WTC11 (cell line): ENCODE measurements at places on chromosomes 7 and 10.

GRCh38 chr7:131733604-131734003, 177.2 kb upstream of the PODXL start:
- H3K4me3 ChIP-seq = no peak overlapping the region
- H3K27ac ChIP-seq = no peak overlapping the region
- H3K27me3 ChIP-seq = peaks cover 4% of the 10 kb centered on the region; the same call in 1 of the 2 replicates
- H3K36me3 ChIP-seq = peaks cover 4% of the 10 kb centered on the region
- H3K4me1 ChIP-seq = peaks cover 29% of the 10 kb centered on the region
- no peak for DNase-seq

GRCh38 chr7:73983437-73984164, 44.4 kb upstream of the ELN start:
- no peaks in the 10 kb centered on the region for H3K36me3 ChIP-seq
- no peaks in the 10 kb centered on the region for H3K4me1 ChIP-seq
- no peak overlapping the region for H3K4me3 ChIP-seq
- H3K27me3 ChIP-seq = no peaks in the 10 kb centered on the region; the same call in 1 of the 2 replicates
- no peak overlapping the region for H3K27ac ChIP-seq

DNA sequence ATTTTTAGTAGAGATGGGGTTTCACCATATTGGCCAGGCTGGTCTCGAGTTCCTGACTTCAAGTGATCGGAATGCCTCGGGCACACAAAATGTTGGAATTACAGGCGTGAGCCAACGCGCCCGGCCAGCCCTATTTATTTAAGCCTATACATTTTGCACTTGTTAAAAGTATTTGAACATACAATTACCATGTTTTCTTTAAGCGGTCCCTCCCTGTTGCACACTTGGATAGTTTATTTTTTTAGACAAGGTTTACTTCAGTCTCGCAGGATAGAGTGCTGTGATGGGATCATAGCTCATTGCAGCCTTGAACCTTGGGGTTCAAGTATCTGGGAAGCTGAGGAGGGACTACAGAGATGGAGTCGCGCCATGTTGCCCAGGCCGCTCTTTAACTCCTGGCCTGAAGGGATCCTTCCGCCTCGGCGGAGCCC, 35.7 kb upstream of the SRRM3 start:
- peak overlapping the region; percentile 99 for H3K27ac ChIP-seq
- peaks cover 38% of the 10 kb centered on the region for H3K4me1 ChIP-seq
- H3K36me3 ChIP-seq = no peaks in the 10 kb centered on the region
- no peaks in the 10 kb centered on the region for H3K27me3 ChIP-seq
- peak overlapping the region; percentile 70 for H3K4me3 ChIP-seq

DNA sequence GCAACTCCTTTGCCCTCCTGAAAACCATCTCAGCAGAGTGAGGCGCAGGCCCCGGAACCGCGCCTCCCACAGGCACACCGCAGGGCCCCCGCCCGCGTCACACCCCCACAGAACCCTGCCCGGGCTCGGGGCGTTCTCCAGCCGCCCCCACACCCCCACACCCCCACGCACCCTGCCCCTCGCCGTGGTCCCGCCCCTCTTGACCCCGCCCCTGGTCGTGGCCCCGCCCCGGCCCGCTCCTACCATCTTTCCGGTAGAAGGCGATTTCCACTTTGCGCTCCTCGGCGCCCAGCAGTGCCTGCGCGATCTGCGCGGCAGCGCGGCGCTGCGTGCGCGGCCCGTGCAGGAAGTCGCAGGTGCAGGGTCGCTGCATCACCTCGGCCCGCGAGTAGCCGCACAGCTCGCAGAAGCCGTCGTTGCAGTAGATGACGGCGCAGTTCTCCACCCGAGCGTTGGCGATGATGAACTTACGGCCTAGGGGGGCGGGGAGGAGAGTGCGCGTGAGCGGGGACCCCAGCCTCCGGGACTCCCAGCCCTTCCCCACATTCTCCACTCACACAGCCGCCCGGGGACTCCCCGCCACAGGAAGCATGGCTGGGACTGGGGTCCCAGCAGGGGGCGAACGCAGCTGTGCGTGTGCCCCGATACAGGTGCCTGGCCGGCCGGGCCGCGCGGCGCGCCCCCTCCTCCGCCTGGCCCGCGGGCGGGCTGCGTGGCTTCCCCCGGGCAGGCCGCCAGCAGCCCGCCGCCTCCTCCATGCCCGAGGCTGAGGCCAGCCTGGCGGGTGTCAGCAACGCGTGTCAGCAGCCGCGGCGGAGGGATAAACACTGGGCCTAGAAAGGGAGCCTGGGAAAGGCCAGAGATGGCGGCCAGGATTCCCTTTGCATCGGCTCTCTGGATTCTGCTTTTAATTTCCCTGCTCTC, 3.4 kb downstream of the KCNH2 start:
- H3K36me3 ChIP-seq = no peaks in the 10 kb centered on the region
- DNase-seq = peak; percentile 62
- peaks cover 52% of the 10 kb centered on the region for H3K4me1 ChIP-seq
- H3K4me3 ChIP-seq = peak overlapping the region; percentile 82
- peaks cover 30% of the 10 kb centered on the region for H3K27me3 ChIP-seq
- no peak overlapping the region for H3K27ac ChIP-seq

GRCh38 chr7:115478426-115478825, 552.1 kb downstream of the TFEC start:
- no peaks in the 10 kb centered on the region for H3K36me3 ChIP-seq
- no peak for DNase-seq
- H3K4me3 ChIP-seq = no peak overlapping the region
- H3K27ac ChIP-seq = no peak overlapping the region
- peaks cover 16% of the 10 kb centered on the region for H3K4me1 ChIP-seq
- peaks cover 18% of the 10 kb centered on the region; the same call in 1 of the 2 replicates for H3K27me3 ChIP-seq

- no peaks in the 10 kb centered on the region; the same call in 1 of the 2 replicates for H3K27me3 ChIP-seq
- H3K36me3 ChIP-seq = no peaks in the 10 kb centered on the region
- H3K27ac ChIP-seq = no peak overlapping the region
- H3K4me3 ChIP-seq = no peak overlapping the region
- no peaks in the 10 kb centered on the region for H3K4me1 ChIP-seq
These were observed 170.9 kb upstream of the SMIM30 start for GRCh38 chr7:113289140-113289740.

- H3K27ac ChIP-seq = no peak overlapping the region
- peaks cover 18% of the 10 kb centered on the region for H3K4me1 ChIP-seq
- H3K4me3 ChIP-seq = no peak overlapping the region
These were observed 2.2 kb upstream of the TMEM196 start for GRCh38 chr7:19775578-19775977.

DNA sequence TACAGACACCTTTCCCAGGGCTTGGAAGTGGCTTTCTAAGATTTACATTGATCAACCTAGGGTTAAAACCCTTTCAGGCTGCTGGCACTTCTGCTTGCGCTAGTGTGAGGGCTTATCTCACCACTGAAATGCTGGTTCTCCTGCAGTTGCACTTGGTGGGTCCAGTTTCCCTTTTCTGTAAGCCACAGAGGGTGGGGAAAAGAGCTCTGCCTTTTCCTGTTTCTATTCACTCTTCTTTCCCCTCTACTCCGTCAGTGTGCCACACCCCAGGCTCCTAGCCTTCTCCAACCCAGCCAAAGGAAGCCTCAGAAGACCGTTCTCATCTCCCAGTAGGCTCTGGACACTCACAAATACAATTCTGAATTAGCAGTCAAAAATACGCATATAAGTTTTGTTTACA, 19.0 kb upstream of the CAPZA2 start:
- no peak for DNase-seq
- H3K27ac ChIP-seq = no peak overlapping the region
- no peak overlapping the region for H3K4me3 ChIP-seq
- H3K27me3 ChIP-seq = no peaks in the 10 kb centered on the region

DNA sequence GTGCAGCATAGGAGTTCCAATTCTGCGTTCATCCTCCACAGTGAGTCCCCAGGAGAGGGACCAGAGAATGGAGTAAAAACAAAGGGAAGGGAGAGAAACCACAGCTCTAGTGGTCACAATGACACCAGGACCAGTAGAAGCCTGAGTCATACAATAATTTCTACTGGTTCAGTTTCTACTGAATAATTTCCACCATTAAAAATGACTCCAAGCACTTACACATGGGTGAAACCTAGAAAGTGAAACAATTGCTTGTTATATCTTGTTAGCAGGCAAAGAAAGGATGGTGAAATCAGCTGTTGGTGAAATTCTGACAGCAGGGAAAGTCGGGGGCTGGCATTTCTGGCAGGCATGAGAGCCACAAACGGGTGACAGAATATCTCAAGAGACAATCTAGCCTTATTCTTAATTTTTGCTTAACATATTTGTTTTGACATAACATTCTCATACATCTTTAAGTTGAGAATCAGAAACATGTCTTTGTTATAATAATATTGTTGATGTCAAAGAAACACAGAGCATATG, 1065.8 kb upstream of the C7orf33 start:
- no peak overlapping the region for H3K4me3 ChIP-seq
- 0 out of 2 replicates have a peak, but pooled peaks cover 3% of the 10 kb centered on the region for H3K4me1 ChIP-seq
- H3K27me3 ChIP-seq = no peaks in the 10 kb centered on the region

DNA sequence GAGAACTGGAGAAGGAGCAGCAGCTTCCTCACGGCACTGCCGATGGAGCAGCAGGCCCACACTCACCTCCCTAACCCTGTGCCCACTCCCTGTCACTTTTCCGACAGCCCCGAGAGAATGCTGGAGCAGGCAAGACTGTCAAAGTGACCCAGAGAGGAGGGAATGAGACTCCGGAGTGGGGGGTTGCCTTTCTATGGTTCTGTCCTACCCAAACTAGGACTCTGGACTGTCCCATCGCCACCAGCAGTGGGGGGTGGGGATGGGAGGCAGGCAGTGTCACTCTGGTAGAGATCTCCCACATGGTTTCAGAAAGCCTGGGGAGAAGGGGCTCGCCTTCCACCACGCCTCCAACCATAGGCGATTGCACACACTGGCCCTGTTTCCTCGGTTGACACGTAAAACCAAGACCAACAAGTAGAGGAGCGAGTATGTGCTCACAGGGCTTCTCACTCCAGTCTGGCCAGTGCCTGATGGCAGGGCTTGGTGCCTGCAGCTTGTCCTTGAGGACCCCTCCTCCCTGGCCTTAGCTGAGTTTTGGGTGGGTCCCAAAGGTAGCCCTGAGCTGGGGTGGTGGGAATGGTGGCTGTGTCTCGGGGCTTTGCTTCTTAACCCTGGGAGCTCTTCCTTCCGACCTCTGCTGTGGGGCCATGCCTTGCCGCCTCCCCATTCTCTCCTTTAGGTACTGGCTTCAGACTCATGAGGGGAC, 148.5 kb downstream of the PTPN20 start:
- H3K4me1 ChIP-seq = no peaks in the 10 kb centered on the region
- peaks cover 4% of the 10 kb centered on the region; the same call in 1 of the 2 replicates for H3K27me3 ChIP-seq

DNA sequence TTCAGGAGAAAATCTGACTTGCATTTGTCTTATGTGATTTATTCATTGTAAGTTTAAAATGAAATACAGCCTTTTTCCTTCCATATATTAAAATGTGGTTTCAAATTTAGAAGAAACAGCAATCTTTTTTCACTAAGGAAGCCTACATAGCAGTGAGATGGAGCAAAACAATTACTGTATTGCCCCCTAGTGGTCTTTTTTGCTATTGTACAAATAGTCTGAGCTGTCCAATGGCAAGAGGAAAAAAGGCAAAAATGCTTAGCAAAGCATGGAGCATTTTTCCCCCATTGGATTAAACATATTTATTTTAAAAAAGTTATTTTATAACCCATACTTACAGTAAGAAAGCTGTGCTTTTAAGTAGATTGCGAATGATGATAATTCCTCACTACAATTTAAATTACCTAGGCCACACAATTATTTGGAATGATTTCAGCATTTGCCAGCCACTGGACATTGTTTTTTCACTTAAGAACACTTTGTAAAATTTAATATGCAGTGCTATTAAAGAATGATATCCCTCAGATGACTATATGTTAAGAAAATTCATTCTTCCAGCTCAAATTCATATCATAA, 119.5 kb downstream of the CPED1 start:
- no peak overlapping the region for H3K4me3 ChIP-seq
- no peak overlapping the region for H3K27ac ChIP-seq
- H3K36me3 ChIP-seq = no peaks in the 10 kb centered on the region
- H3K4me1 ChIP-seq = peaks cover 16% of the 10 kb centered on the region
- no peaks in the 10 kb centered on the region for H3K27me3 ChIP-seq
- DNase-seq = no peak

DNA sequence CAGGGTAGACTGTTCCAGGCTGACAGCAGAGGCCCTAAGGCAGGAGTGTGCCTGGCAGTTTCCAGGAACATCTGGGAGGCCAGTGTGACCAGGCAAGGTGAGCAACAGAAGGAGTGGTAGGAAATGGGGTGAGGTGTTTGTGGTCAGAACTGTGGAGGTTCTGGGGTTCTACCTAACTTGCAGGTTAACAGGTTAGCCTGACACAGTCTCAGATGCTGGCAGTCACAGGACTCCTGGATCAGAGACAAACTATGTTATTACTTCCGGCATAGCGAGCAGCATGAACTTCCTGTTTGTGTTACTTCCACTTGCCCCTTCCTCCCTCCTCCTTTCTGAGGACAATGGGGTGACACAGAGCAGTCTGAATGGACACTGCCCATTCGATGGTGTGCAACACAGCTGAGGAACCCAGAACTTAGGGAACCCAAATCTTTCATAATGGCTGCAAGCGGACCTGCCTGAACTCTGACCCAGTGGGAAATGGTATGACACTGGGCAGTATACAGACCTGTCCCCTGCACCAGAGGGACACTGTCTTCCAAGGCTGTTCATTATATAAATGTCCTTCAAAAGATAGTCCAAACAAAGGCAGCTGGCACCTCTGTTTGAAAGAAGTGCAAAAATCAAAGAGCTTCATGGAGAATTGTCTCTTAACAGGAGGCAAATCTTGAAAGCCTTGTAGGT, 3.9 kb upstream of the SAR1A start:
- H3K36me3 ChIP-seq = no peaks in the 10 kb centered on the region
- no peaks in the 10 kb centered on the region; the same call in 1 of the 2 replicates for H3K27me3 ChIP-seq
- DNase-seq = no peak
- H3K27ac ChIP-seq = no peak overlapping the region
- peaks cover 9% of the 10 kb centered on the region for H3K4me1 ChIP-seq
- H3K4me3 ChIP-seq = no peak overlapping the region

DNA sequence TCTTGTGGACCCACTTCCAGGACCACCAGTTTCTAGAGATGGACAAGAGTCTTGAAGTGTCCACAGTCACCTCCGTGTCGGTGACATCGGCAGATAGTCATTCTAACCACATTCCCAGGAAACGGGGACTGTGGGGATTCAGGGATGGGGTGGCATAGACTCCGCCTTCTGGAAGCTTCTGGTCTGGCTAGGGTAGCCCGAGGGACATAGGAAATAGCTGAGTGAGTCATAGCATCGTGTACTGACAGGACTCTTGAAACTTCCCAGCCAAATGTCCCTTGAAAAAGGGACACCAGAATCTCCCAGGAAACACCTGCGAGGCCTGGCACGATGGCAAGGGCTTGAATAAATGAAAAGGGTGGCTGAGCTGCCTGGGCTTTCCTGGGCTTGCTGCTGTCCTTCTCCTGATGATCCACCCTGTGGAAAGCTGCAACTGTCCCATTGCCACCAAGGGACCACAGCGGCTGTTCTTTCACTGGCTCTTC, 84.1 kb upstream of the LRRC4 start:
- H3K36me3 ChIP-seq = no peaks in the 10 kb centered on the region
- DNase-seq = no peak
- H3K4me1 ChIP-seq = peaks cover 6% of the 10 kb centered on the region
- H3K27me3 ChIP-seq = peaks cover 39% of the 10 kb centered on the region
- H3K4me3 ChIP-seq = no peak overlapping the region

DNA sequence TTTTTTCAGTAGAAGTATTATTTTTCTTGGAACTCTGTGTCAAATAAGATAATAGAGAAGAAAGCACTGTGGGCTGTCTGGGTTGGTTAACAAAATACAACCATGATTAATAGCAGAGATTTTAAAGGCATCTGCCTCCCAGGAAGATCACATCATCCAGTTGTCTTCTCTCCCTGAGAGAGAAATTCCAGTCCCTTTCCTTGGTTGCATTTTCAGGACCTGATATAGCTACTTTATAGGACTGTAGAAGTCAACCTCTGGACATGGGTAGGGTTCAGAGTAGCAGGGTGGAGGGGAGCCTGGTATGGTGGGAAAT, 309.9 kb upstream of the IGFBP3 start:
- H3K4me3 ChIP-seq = no peak overlapping the region
- no peaks in the 10 kb centered on the region for H3K27me3 ChIP-seq
- no peak overlapping the region for H3K27ac ChIP-seq
- peaks cover under 1% of the 10 kb centered on the region; the same call in 1 of the 2 replicates for H3K4me1 ChIP-seq
